ENCODE measurements at places on chromosomes 12 and 14.

- no peak for DNase-seq
These were observed 142.9 kb upstream of the WSCD2 start for GRCh38 chr12:107986183-107986582.

DNA sequence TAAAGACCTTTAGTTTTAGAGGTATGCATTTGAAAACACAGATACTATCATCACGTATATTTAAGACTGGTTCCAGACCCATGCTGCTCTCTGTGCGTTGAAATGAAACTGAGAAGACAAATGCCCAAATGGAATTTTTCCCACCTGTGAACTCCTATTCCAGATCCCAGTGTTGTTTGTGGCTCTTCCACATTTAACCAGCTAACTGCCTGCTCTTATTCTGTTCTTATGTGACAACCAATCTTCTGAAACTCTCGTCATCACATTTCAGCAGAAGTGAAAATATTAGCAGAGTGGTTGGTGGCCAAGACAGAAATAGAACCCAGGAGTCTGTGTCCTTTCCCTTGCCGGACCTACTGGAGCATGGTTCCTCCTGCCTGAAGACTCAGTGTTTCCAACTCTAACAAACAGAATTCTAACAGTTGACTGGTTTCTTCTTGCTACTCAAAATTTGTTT, 460.2 kb downstream of the RAD51B start:
- no peak for DNase-seq

GRCh38 chr12:8034802-8035201, 2.3 kb downstream of the FOXJ2 start:
- no peak for DNase-seq

- DNase-seq: no peak
These were observed 216.0 kb upstream of the EEA1 start for GRCh38 chr12:93145086-93145485.

GRCh38 chr12:87311206-87311605, 718.0 kb downstream of the C12orf50 start:
- no peak for DNase-seq

DNA sequence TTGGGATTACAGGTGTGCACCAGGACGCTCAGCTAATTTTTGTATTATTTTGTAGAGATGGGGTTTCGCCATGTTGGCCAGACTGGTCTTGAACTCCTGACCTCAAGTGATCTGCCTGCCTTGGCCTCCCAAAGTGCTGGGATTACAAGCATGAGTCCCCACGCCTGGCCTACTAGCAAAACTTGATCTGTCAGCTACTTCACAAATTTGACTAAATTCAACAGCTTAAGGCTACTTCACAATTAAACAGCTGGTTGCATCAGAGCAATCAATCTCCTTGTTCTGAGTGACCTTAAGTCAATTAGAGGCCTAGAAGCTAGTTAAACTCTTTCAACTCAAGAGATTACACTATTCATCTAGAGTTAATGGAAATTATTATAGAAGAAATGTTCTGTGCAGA, 12.2 kb downstream of the COQ10A start:
- DNase-seq: no peak

DNA sequence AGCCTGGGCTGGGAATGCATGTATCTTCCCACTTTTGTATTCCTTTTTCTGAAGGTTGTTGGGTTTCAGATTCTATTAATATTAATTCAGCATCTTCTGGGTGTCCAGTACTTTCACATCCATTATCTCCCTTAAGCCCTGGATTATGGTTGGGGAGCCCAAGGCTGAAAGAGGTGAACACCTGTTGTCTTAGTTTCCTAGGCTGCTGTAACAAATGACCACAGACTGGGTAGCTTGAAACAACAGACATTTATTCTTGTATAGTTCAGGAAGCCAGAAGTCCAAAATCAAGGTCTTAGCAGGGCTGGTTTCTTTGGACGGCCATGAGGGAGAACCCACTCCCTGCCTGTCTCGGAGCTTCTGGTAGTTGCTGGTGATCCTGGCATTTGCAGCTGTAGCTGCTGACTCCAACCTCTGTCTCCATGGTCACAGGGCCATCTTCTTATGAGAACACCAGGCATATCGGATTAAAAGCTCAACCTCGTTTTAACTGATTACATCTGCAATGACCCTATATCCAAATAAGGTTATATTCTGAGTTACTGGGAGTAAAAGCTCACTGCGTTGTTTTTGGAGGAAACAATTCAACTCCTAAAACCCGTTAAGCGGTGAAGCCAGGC, 68.2 kb upstream of the CLMN start:
- no peak for DNase-seq

GRCh38 chr12:112419297-112420133, 768 bp downstream of the PTPN11 start:
- no peak for DNase-seq

DNA sequence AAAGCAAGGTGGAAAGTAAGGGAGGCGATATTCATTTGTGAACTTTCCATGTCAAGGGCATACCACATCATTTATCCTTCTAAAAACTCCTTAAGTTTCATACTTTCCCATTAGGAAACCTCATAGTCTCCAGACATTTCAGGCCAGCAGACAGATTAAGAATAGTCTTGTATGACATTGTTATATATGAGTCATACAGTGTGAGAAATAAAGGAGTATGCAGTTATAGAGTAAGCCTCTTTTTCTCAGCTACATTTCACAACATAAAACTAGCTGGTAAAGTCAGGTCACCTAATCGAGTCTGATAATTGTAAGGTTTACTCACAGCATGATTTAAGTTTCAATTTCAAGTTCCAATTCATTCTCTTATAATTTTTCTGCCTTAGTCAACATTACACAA, 164.3 kb downstream of the GRIP1 start:
- no peak for DNase-seq

DNA sequence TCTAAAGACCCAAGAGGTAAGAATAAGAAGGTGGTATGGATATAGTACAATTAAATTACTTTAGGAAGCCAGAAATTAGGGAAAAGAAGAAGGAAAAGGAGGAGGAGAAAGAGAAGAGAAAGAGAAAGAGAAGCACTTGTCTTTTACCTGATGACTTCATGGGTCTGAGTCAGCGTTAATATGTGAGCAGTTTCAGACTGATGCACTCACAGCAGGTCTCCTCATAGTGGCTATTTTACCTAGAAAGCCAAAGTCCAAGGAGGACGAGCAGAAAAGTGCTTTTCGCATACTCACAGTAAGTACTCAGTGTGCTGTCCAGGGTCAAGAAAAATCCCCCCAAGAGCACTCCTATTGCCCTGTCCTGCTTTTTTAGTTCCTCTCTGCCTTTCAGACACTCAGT, 222.1 kb downstream of the C12orf42 start:
- no peak for DNase-seq

- no peak for DNase-seq
These were observed 923.0 kb upstream of the TMEM132C start for GRCh38 chr12:127343940-127344339.

- no peak for DNase-seq
These were observed 79.9 kb downstream of the DAD1 start for GRCh38 chr14:22509036-22509709.

DNA sequence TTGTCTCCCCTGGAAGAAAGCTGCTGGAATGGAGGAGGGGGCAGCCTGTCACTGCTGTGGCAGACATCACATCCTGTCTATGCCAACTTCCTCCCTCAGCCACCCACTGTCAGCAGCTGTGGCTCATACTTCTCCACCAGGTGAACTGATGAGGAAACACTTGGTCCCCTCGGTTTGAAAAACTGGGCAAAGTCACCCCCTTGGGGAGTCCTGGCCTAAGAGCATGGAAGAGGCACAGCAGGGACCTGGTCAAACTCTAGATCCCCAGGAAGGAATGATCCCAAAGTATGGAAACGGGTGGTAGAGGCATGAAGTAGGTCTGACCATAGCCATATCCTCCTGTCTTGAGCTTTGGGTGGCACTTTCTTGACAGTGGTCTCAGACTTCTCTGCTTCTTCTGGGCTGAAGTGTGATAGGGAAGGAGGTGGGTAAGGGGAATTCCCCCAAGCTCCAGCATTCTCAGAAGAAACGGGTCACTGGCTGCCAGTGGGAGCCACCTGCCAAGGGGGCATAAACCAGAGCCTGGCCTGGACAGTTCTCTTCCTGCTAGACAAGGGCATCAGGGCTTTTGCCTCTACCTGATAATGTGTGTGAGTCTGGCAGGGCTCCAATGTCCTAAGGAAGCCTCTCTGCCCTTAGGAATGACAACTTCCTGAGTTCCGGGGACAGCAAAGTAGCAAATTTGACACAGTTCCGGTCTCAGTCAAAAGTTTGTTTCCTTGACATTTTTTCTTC, 36.0 kb downstream of the FMNL3 start:
- DNase-seq: no peak

GRCh38 chr12:107778383-107779025, 4.0 kb downstream of the ASCL4 start:
- no peak for DNase-seq

GRCh38 chr12:53719649-53720048, 7.6 kb downstream of the CALCOCO1 start:
- DNase-seq: no peak

DNA sequence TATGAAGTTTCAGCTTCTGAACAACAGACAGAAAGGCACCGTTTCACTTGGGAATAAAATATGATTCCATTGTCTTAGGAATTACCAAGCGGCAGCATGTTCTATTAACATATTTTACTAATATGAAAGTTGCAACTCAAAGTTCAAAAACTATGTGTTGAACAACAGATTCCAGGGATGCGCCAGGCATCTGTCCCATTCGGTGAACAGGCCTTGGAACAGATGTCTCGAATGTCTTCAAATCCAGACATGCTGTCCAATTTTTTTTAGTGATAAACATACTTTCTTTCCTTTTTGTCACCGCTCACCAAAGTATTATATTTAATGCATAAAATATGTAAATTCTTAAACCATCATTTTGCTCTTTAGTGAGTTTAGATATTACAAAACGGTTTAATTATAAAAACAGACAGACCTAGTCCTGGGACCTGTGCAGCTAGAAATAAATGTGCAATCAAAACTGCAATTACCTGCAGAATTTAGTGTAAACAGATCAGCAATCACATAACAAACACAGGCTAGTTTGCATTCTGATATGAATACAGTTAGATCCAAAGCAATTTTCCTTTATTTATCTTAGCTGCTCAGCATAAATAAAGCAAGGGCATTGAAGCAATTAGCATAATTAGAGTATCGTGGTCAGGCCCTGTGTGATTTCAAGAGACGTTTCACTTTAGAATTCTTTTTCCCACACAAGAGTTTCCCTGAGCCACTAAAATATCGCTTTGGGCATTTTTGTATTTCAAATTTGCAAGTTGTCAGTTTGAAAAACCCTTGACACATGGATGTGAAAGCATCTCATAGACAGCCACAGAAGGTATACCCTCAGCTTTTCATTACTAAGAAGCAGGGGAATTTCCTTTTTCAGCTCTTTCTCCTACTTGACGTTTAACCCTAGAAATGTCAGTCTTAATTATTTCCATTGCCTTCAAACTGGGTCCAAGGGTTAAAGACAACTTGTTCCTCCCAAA, 420.8 kb downstream of the EGLN3 start:
- no peak for DNase-seq

- no peak for DNase-seq
These were observed 266.9 kb downstream of the KCNH5 start for GRCh38 chr14:62778310-62778709.

DNA sequence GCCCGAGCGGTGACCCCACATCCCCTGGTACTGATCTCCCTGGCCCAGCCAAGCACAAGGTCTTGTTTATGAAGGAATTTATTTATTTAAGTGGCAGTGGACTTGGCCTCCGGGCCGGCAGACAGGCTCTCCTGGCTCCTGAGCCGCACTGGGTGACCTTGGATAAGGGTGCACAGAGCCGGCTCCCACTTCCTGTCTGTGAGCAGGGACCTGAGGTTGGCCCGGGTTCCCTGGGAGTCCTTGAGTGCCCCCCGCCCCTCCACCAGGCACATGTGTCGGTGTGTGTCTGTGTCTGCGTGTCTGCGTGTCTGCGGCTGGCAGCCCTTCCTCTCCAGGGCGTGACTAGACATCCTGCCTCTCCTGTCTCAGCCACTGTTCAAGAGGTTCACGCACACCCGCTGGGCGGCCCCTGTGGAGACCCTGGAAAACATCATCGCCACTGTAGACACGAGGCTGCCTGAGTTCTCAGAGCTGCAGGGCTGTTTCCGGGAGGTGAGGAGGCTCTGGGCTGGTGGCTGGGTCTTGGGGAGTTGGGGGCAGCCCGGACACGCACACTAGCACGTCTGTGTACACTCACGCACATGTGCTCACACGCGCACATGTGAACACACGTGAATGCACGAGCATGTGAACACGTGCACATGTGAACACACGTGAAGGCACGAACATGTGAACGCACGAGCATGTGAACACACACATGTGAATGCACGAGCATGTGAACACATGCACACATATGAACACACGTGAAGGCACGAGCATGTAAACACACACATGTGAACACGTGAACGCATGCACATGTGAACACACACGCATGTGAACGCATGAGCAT, 9.3 kb downstream of the TNFAIP2 start:
- no peak for DNase-seq

DNA sequence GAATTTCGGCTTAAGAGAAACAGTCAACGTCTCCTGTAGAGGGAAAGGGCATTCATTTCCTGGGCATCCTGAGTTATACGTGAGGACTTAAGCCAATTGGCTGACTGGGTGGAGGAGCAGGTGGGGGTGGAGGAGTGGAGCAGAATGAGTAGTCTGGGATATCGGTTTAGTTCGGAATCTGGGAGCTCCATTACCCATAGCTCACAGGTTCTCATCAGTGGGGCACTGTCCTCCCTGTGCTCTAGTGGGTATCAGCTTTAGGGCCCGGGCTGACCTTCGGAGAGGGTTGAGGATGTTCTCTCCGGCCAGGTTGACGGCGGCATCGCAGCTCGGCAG, 704 bp downstream of the SDR39U1 start:
- DNase-seq: no peak

DNA sequence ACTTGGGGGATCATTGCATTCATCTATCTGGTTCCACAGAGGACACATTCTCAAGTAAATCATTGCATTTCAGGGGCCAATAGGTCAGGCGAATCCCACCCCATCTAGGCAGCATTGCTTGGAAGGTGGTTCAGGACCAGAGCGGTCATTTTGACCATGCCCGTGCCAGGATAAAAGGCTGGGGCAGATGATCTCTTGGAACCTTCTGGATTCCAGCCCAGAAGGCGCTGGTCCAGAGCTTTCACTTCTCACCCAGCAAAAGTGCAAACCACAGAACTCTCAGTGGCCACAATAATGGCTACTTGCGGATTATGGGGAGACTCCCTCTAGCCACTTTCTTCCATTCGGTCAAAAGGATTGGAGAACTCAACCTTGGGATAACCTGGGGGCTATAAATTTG, 595 bp upstream of the KRT85 start:
- DNase-seq: no peak
